ENCODE measurements at places on chromosomes 7 and 10.

GRCh38 chr7:121178452-121178851 lies 150.3 kb upstream of the WNT16 start:
- DNase-seq: no peak

- DNase-seq: no peak
Measured at GRCh38 chr7:153193144-153193595, 433.6 kb downstream of the ACTR3B start.

DNA sequence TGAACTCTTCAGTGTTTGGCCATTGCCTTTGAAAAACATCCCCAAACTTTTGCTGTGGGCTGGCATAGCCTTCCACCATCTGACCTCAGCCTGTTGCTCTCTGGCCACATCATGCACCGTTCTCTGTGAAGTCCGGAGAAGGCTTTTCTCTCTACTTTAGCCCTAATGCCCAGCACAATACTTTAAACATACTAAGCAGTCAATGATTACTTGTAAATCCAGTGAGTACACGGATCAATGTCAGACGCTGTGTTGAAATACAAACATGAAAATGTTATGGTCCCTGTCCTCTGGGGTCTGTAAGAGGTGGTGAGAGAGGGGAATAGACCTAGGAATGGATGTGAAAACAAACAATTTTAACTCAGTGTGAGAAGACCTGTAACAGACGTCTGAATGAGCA lies 297.9 kb downstream of the PLXDC2 start:
- DNase-seq: no peak

- no peak for DNase-seq
Measured at GRCh38 chr7:133545618-133546017, 292.7 kb downstream of the EXOC4 start.

- no peak for DNase-seq
Measured at GRCh38 chr10:23692736-23693135, 253.9 kb downstream of the OTUD1 start.

DNA sequence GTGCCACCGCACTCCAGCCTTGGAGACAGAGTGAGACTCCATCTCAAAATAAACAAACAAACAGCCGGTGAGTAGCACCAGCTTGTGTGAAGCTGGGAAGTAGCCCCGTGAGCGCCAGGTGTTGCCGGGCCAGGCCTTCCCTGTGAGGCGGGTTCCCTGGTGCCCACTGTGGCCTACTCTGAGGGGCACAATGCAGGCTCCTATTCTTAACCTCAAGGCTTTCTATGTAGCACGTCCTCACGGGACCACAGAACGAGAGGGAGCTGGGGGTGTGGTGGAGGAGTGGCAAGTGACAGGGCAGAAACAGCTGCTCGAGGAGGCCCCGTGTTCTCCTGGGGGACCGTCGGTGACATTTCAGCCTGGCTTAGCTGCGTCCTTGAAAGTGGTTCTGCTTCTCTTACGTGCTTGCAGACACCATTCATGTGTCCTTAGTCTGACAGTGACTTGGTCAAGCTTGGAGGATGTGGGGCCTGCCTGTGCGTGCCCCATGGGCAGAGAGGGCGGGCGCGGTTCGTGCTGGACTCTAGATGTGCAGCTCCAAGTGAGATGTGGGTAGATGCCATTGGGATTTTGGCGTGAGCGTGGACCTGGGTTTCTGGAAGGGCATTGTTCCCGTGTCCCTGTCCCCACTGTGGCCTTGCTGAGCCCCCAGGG lies 116.6 kb downstream of the NKX6-2 start:
- no peak for DNase-seq

DNA sequence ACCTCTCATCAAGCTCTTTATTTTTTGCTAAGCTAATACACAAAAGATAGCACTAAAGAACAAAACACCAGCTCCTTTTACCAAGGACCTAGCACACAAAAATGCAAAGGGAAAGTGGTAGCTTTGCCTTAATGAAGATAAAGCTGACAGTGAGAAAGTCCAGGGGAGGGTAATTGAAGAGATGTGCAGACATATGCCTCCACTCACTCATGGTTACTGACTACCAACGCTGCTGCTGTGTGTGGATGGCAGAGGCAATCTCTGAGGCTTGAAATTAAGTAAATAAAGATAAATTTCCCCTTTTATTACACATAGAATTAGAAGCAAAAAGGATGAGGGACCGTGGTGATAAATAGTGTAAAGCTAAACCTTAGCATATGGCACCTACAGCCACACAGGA lies 87.0 kb downstream of the HGF start:
- no peak for DNase-seq

- no peak for DNase-seq
Measured at GRCh38 chr10:103727546-103727963, 127.8 kb downstream of the SH3PXD2A start.

DNA sequence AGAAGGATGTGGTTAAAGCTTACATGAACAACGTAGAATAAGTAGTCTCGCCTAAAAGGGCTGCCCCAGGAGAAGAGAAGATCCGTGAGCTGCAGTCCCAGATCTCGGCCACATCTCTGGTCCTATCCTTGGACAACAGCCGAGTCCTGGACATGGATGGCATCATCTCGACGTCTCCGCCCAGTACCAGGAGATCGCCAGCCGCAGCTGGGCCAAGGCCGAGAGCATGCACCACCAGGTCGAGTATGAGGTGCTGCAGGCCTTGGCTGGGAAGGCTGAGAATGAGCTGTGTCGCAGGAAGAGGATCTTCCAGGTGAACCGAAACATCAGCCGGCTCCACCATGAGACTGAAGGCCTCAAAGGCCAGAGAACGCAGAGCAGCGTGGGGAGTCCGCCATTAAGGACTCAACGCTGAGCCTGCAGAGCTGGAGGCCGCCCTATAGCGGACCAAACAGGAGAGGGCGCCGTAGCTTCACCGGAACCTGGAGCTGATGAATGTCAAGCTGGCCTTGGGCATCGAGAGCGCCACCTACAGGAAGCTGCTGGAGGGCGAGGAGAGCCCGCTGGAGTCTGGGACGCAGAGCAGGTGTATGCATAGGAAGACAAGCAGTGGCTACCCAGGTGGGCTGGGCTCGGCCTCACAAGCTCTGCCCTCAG lies 22.2 kb downstream of the LIPK start:
- DNase-seq: peak; percentile 33

DNA sequence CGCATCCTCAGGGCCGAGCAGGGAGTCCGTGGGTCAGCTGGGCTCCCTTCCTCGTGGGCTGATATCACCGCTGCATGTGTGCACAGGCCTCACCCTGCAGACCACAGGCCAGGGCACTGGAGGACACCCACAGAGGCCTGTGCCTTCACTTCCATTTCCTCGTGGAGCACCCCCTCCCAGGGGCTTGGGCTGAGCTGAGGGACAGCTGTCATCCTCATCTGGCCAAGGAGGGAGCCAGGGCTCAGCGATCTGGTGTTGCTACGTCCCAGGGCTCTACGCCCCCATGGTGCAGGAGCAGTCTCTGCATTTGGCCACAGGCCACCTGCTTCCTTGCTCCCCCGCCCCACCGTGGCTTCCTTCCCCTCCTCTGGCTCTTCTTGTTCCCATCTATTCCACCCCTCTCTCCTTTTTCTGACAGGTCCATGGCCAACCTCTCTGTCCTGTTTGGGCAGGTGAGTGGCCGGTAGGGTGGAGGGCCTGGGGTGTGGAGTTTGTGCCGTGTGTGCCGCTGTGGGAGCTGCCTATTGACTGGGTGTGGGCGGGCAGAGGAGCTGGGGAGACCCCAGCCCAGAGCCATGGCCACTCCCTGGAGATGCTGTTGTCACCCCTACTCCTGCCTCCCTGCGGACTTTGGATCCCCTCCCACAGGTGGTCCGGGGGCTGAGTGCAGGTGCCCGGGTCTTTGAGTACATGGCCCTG lies 8.3 kb upstream of the ASIC3 start:
- DNase-seq: no peak

- DNase-seq: no peak
Measured at GRCh38 chr10:11931038-11931437, 107.9 kb downstream of the PROSER2 start.

- no peak for DNase-seq
Measured at GRCh38 chr10:118595064-118595420, 406 bp downstream of the PRLHR start.

- DNase-seq: no peak
Measured at GRCh38 chr10:128113026-128113425, 13.2 kb downstream of the MKI67 start.

DNA sequence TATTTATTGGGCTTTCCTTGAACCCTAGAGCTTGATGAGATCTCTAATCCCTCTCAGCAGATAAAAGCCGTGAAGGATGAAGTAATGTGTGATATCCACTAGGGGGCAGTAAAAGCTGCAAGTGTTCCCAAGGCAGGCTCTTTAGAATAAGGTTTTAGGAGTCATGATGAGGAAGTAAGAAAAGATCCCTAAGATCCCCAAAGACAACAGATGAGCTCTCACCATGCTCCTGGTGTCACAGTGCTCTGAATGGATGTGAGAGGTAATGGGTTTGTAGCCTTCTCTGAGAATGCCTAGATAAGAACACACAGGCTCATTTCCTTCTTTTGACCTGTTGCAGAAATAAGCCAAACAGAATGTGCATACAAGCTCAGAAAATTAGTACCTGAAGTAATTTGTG lies 70.4 kb upstream of the ITPRID1 start:
- DNase-seq: no peak

All from stimulated activated CD4-positive, alpha-beta T cell treated with anti-CD3 and anti-CD28 coated beads, Interleukin-1b, Interleukin-23, amount 100 ng/mL, for 24 hours (primary cell).